Stimulated activated naive CD8-positive, alpha-beta T cell treated with anti-CD3 and anti-CD28 coated beads, Interleukin-15, amount 100 ng/mL, for 72 hours (primary cell): ENCODE measurements at places on chromosomes 12 and 14.
A peak's percentile ranks its signal among the peaks of the same experiment; 100 is the strongest.

DNA sequence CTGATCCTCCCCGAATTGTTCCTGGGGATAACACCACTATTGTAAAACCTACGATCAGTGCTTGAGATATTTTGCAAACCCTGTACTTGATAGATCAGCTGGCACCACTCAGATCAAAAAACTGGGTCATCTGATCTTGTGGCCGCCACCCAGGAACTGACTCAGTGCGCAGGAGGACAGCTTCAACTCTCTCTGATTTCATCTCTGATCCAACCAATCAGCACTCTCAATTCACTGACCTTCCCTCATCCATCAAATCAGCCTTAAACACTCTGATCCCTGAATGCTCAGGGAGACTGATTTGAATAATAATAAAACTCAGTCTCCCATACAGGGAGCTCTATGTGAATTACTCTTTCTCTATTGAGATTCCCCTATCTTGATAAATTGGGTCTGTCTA, 4.2 kb upstream of the XPOT start:
- no peak for DNase-seq

DNA sequence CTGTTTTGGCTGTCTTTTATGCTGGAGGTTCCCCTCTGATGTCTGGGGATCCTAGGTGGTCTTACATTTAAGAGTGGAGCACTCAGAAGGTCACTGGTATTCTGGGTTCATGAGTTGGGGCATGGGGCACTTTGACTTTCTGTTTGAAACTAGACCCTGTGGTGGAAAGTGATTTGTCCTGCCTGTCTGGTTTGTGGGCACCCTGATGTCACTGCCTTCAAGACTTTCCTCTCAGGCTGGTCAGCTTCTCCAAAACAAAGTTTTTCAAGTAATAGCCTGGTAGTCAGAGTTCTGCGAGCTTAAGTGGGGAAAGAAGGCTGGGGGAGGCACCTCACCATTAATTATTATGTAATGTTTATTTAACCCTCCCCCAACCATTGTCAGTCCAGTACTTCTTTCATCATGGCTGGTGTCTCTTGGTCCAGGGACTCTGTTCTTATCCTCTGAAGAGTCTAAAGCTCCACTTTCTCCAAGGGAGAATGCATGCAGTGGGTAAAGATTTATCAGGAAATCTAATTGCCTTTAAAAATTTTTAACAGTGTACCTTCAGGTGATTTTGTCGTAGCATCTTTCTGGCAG, 35.3 kb downstream of the ZC3H14 start:
- peak; percentile 5 for DNase-seq

- no peak for DNase-seq
Observed at GRCh38 chr12:66945189-66945817, 266.4 kb upstream of the GRIP1 start.

GRCh38 chr12:129676411-129676810, 227.4 kb downstream of the TMEM132D start:
- no peak for DNase-seq

DNA sequence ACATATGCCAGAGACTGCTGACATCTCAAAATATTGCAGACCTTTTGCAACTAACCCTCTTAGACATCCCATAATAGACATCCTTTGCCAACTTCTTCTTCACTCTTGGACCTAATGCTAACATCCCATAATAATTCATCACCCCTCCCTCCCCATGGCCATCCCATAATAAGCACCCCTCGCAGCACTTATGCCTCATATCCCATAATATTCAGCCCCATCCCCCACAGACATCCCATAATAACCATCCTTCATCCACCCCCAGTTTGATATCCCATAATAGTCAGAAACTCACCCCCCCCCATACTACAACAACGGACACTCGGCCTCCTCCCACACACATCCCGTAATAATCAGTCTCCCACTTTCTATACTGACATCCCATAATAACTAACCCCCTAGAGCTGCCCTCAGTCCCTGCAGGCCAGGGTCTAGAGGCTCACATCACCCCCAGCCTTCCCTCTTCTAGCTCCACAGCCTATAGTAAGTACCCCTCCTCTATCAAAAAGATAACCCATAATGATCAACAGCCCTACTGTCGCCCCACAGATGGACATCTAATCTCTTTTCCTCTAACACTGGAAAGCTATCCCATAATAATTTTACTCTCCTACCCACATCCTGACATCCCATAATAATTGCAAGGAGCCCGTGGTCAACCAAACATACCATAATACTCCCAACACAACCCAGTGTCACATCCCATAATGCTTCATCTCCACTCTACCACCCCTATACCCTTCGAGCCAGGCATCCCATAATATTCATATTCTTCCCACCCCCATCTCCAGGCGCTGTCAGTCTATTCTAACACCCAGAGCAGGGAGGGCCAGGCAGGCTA, 792 bp upstream of the CHD4 start:
- peak; percentile 77 for DNase-seq

DNA sequence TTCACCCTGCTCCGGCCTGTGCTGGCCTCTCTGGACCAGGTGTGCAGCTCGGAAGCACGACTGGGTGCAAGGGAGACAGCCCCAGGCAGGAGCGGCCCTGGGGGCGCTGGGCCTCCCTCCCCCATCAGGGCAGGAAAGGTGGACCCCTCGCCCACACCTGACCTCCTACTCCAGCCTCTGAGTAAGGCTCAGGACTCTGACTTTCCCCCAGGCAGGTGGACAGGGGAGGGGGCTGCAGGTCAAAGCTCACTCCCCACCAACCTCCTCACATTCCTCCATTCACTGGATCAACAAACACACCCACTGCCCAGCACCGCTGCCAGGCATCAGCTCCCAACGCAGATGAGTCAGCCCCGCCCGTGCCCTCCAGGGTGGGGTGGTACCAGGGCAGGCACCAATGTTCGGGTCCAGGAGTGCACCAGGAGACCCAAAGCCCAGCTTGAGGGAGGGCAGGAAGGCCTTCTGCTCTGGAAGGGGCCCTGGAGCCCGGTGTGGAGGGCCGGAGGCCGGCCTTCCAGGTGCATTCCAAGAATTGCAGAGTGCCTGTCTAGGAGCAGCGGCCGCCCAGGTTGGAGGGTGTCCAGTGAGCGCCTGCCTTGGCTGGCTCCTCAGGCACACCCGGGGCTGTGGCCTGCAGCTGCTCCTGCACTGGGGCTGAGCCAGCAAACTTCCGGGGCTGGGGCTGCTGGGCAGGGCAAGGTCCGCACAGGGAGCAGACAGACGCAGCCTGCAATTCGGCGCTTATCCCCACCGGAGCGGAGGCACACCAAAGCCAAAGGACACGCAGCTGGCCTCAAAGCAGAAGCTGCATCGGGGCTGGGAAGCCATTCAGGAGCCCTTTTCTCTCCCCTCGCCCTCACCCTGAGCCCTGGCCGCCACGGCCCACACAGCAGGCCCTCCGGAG, 1.6 kb upstream of the INF2 start:
- no peak for DNase-seq

DNA sequence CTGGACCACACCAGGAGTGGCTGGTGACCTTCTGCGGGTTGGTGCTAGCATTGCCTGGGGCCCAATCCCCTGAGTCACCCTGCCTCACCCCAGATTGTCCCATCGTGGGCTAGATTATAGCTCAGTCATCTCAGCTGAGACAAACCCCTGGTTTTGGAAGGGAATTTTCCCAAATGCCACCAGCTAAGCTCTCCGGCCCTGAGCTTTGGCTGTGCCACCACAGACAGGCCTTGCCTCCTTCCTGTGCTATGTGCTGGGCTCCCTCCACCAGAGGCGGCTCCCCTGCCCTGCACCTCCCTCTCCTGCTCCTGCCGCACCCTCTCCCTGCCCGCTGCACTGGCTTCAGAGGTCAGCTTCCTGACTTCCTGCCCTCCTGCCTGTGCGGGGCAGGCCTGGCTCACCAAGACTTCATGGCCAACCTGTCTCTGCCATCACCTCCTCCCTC, 196.3 kb downstream of the TSPAN9 start:
- no peak for DNase-seq

DNA sequence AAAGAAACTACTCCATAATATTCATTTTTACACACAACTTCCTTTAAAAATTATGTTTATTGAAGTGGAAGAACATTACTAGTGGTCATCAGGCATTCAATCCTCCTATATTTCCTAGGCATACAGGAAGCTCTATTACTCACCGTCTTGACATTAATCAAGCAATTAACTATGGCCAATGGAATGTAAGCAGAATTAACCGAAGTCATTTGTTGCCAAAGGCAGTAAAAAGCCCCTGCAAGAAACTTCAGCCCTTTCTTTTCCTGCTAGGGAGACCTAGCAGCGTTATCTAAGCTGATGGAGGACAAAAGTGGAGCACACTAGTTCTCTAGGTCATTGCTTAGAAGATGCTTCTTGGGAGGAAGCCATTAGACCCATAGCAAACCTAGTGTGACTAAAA, 399.6 kb downstream of the KCNH5 start:
- DNase-seq, result no peak

GRCh38 chr12:108190529-108190928, 61.4 kb downstream of the WSCD2 start:
- DNase-seq, result no peak

GRCh38 chr12:70794131-70794530, 126.4 kb downstream of the PTPRR start:
- no peak for DNase-seq

DNA sequence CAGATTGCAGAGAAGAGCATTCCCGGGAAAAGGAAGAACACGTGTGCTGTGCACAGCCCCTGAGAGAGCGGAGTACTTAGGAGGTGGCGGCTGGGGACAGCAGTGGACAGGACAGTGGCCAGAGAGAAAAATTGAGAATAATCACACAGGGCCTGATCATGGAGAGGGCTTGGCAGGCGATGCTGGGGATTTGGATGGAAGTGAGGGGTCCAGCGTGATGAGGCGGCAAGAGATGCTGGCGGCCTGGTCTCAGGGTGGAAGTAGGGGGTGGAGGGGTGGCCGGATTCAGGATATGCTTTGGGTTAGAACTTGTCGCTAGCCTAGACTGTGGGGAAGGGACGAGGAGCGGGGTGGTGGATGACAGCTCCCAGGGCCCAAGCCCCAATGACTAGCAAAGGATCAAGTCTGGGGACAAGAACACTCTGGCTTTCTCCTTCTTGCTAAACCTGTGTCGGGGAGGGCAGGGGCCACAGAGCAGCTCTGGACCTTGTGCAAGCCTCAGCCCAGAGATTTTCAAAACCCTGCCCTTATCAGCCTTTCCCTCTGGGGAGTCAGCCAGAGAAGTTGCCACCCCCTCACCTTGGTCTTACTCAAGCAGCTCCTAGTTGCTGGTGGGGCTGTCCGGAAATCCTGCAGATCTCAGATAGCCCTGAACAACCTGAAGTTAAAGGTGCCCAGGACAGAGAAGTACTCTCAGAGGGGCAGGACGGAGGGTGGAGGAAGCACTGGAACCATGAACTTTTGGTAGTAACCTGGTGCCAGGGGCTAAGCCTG, 1.3 kb downstream of the HVCN1 start:
- no peak for DNase-seq

DNA sequence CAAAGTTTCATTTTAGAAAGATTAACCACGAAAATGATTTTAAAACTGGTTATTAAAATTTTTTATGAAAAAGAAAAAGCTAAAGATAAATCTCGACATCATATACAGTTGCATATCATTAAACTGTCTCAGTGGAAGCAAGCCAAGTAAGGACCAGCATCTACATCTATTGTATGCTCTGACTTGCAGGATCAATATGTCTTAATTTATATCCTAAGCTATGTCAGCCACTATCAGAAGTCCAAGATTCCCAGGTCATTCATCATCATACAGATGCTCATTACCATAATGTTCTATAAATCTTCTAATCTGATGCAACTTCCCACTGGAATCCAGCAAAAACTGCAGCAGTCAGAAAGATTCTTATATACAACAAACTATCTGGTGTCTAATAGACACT, 43.5 kb downstream of the CMAS start:
- no peak for DNase-seq

GRCh38 chr14:48970943-48971342, 615.2 kb downstream of the RPS29 start:
- no peak for DNase-seq

DNA sequence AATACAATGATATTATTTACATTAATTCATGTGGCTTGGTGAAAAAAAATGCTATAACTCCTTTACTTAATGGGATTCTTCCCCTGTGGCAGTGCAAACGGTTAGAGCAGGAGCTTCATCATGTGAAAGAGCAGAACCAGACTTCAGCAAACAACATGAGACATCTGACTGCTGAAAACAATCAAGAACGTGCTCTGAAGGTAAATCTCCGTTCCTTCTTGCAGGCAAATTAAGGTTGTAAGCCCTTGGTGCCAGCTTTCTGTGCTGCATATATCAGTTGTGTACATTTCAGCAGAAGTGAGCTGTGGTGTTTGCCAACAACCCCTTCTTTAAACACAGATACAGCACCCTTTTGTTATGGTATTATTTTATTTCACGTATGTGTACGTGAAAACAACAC, 171.7 kb downstream of the MIPOL1 start:
- no peak for DNase-seq

GRCh38 chr14:69260190-69260860, 367 bp downstream of the GALNT16 start:
- peak; percentile 12 for DNase-seq

- DNase-seq, result no peak
Observed at GRCh38 chr14:68243450-68244010, 424.0 kb downstream of the RAD51B start.
